ENCODE measurements at places on chromosomes 3 and 15.

DNA sequence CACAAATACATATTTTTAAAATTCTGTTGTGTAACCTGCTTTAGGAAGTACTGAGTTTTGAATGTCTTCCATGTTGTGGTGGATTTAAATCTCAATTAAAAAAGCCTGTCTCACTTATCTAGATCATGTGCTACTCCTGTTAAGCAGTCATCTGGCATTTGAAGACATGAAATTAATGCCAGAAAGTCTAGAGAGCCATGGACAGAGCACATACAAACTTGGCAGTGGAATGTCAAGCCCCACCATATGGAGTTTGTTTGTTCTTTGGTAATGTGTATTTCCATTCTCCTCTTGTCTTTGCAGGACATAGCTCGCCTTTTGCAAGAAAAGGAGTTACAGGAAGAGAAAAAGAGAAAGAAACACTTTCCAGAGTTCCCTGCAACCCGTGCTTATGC is 39.3 kb upstream of the UTS2B start:
- no peak for DNase-seq

DNA sequence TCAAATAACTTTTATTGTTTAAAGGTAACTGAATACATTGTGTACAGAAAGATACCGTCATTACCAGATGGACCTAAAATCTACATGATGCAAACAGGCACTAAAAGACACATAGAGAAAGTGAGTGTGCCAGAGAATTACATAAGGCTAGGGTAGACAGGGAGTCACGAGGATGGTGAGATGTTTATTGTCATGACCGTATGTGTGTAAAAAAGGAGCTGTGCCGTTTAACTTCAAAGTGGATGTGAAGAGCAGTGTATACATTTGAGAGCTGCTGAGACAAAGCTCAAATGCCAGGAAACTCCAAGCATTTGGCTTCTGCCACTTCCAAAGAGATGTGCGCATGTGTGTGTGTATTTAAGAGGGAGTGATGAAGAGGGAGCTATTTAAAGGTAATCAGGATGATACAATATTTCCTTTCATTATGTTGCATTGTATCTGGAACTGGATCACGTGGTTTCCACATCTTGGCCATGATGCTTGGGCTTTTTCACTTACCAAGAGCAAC is 51.4 kb upstream of the IGF1R start:
- DNase-seq = no peak

DNA sequence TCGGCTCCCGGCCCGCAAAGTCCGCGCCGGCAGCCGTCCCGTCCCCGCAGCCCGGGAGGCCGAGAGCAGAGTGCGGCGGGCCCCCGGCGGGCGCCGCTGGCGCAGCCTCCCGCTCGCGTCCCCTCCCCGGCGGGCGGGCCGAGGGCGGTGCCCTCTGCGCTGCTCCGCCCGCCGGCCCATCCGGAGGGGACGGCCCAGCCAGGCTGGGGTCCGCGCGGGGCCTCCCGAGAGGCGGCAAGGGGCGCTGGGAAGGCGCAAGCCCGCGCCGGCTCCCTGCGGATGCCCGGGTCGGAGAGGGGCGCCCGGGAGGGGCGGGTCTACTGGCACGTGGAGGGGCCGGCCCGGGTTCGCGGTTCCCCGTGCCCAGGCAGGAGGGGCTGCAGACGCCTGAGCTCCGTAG is at the start of the genes CLCN2 and POLR2H:
Gene CLCN2 (minus strand): TSS at position 74 of the 400 bp plus-strand sequence. CDS start 126 bp downstream, outside the sequence.
Gene POLR2H (plus strand): TSS at position 179 of the 400 bp plus-strand sequence. CDS start 1,783 bp downstream, outside the sequence.
- no peak for DNase-seq

- no peak for DNase-seq
These were observed 25.3 kb downstream of the RBPMS2 start for GRCh38 chr15:64749999-64750657.

DNA sequence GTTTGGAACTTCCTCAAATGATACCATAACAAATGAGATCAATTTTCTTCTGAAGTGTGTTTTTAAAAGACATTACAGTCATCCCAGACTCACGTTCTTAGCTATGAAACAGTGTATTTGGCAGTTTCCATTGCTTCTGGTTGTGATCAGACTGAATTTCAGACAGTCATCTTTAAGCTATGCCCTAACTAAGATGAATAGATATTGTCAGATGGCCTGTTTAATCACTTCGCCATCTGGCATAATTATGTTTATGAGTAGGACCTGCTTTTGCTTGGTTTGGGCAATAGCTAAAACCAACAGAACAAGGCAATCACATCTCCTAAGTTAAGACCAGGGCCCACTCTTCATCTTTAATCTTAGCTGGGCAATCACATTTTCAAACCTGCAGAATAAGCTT is 313.1 kb downstream of the SV2B start:
- no peak for DNase-seq

- DNase-seq = no peak
These were observed 596.6 kb upstream of the AGTR1 start for GRCh38 chr3:148101061-148101460.

GRCh38 chr15:86620641-86621349 is 541.1 kb downstream of the AGBL1 start:
- no peak for DNase-seq
